ENCODE measurements at places on chromosomes 11 and 22.

GRCh38 chr11:112178428-112178827, 3.1 kb downstream of the BCO2 start:
- no peak for DNase-seq

DNA sequence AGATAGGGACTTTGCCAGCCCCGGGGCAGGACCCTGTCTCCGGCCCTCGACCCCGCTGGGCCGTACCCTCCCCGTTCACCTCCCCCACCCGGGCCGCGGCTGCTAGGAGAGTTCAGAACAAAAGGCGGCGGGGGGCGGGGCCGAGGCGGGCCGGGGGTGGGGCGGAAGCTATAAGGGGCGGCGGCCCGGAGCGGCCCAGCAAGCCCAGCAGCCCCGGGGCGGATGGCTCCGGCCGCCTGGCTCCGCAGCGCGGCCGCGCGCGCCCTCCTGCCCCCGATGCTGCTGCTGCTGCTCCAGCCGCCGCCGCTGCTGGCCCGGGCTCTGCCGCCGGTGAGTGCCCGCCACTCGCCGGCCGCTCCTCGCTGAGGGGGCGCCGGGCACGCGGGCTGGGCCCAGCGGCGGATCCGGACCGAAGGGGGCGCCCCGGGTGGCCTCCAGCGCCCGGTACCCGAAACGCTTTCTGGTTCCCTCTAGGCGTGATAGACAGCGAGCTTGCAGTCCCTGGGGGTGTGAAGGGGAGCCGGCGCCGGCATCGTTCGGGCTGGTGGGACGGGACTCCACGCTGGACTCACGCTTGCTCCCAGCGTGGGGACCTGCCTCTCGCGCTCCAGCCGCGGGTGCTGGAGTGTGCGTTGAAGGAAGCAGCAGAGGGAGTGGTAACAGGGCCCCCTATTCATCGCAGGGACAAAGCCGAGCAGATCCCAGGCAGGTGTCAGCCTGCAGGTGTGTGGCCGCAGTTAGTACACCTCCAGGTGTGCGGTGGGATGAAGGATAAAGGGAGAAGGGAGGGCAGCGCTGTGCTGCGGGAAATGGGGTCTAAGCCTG, at the start of gene MMP11:
MMP11 (plus strand) TSS at position 201 of the 825 bp plus-strand sequence; CDS start at position 223, 22 bp downstream.
- peak; percentile 88 for DNase-seq

DNA sequence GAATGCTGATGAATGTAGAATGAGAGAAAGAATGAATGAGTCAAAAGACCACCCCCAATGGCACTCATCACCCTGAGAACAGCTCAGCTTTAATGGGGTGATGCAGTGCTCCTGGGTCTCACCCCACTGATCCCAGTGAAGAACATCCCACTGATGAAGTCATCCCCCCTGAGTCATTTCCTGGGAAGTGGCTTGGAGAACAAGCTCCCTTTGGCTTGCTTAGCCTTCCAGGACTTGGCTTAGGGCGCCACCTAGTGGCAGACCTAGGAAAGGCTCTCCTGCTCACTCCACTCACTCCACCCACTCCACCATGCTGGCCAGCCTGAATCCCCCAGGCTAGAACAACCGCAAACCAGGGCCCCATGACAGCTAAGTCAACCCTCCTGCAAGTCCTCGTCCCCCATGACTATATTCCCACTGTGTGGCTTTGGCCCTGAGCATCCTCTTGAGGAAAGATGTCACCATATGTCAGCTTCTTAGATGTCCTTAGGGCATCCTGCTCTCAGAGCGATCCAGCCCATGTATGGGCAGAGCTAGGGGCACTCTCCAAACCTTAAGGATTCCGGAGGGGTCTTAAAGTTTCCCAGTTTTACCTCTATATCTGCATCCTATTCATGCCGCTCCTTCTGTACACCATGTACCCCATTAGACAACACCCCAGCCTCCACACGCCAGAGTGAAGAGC, 17.8 kb upstream of the TMPRSS13 start:
- DNase-seq, result peak; percentile 82

- no peak for DNase-seq
Measured at GRCh38 chr11:6260207-6260726, 629 bp downstream of the CCKBR start.

DNA sequence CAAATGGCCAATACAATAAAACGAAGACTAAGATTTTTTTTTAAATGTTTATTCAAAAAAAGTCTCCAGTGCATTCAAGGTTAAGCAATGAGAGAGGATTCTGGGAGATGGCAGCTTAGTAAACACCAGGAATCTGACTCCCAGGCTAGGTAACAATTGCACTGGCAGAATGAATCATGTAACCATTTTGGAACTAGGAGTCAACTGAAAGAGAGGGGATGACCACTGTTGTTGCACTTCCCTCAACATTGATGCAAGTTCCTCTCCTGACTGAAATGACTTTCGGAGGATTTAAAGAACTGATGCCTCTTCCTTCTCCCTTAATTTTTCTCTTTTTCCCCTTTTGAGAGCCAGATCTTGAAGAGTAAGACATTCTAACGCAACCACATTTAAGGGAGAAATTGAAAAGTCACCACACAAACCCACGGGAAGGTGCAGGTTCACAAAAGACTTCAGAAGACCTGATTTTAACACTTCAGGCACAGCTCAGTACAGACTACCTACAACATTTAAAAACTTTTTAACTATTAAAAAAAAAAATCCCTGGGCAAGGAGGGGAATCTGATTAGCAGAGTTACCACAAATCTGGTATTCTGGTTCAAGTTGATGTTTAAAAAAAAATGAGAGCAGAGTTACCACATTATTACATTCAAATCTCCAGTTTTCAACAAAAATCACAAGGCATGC, 56.8 kb downstream of the FCHSD2 start:
- DNase-seq, result peak; percentile 4
